ENCODE measurements at places on chromosomes 2 and 18. TPM values are rescaled to one million over a fixed set of nuclear protein-coding genes. Genes with fewer than 3 reads are reported as not detected.

The IL37 gene
- polyA plus RNA-seq: not detected

The NCOA1 gene
- polyA plus RNA-seq: 13.1 TPM

The RSAD2 gene
- 0.35 TPM for polyA plus RNA-seq

The ALPP gene
- not detected for polyA plus RNA-seq

The BOLL gene
- not detected for polyA plus RNA-seq

The BCL2 gene
- 1.2 TPM for polyA plus RNA-seq

The GRHL1 gene
- 1.0 TPM for polyA plus RNA-seq

The CDH19 gene
- polyA plus RNA-seq: not detected

The UCN gene
- polyA plus RNA-seq: 2.8 TPM

The SELENOI gene
- polyA plus RNA-seq: 6.2 TPM

The GPR55 gene
- not detected for polyA plus RNA-seq

The AP1S3 gene
- polyA plus RNA-seq: 6.1 TPM

The DNAH6 gene
- polyA plus RNA-seq: 0.03 TPM

The LYPD6B gene
- polyA plus RNA-seq: 17.0 TPM

The KANSL1L gene
- polyA plus RNA-seq: 5.5 TPM

The RAD51AP2 gene
- 0.02 TPM for polyA plus RNA-seq

The RIT2 gene
- polyA plus RNA-seq: 0.06 TPM

The CIAO1 gene
- 158 TPM for polyA plus RNA-seq

The DCC gene
- 0.34 TPM for polyA plus RNA-seq

The GREB1L gene
- polyA plus RNA-seq: under 0.01 TPM

The NEB gene
- polyA plus RNA-seq: 0.05 TPM

The SERPINB12 gene
- not detected for polyA plus RNA-seq

The CHRNG gene
- not detected for polyA plus RNA-seq

The GPR35 gene
- 1.2 TPM for polyA plus RNA-seq

The DNPEP gene
- 92.6 TPM for polyA plus RNA-seq

The LIMS4 gene
- 10.7 TPM for polyA plus RNA-seq

The SPATA3 gene
- polyA plus RNA-seq: not detected

The INHA gene
- polyA plus RNA-seq: 1.2 TPM

The MTCL1 gene
- 28.0 TPM for polyA plus RNA-seq

The MC5R gene
- not detected for polyA plus RNA-seq

The PSTPIP2 gene
- polyA plus RNA-seq: 9.8 TPM

All from SK-N-SH (cell line).